Activated gamma-delta T cell treated with anti-CD3 and anti-CD28 coated beads, Interleukin-2, amount 50 U/mL, for 16 hours (primary cell): ENCODE measurements at places on chromosomes 16 and 17.
A peak's percentile ranks its signal among the peaks of the same experiment; 100 is the strongest.

- DNase-seq, result no peak
Observed at GRCh38 chr17:39173080-39173479, 7.1 kb upstream of the ARL5C start.

GRCh38 chr17:21400816-21401593, 24.8 kb downstream of the KCNJ12 start:
- no peak for DNase-seq

DNA sequence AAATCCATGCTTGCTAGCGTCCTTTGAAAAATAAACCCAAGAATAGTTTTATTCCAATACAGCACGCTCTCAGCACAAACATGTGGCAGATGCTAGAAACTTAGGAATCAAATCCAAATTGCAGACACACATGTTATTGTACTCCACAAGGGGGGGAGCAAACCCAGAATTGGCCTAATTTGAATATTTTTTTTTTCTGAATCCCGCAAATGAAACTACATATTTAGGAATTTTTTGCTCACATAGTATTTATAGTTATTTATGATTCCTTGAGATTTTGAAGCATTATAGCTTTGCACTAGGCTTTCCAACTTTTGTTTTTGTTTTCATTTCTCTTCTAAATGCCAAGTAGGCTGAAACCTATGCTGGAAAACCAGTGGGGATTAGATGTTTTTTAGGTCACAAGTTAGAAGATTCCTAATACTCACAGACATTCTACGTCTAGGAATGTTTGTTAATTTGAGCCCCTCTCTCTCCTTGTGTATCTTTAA, 59.3 kb upstream of the CDH11 start:
- no peak for DNase-seq

GRCh38 chr17:36870720-36870999, 66.6 kb upstream of the LHX1 start:
- no peak for DNase-seq

- DNase-seq, result no peak
Observed at GRCh38 chr17:17736205-17737183, 55.2 kb downstream of the RAI1 start.

- peak; percentile 43 for DNase-seq
Observed at GRCh38 chr17:2398655-2399571, 1.9 kb downstream of the MNT start.

- DNase-seq, result no peak
Observed at GRCh38 chr17:27808628-27809027, 8.3 kb upstream of the NOS2 start.

- DNase-seq, result peak; percentile 73
Observed at GRCh38 chr17:39863918-39864746, at the start of gene IKZF3. TSS of gene IKZF3 (minus strand) at chr17:39864312. CDS start at chr17:39864126, 186 bp downstream.

GRCh38 chr17:64460955-64461354, 12.0 kb downstream of the MILR1 start:
- DNase-seq, result no peak

- DNase-seq, result no peak
Observed at GRCh38 chr16:82772215-82772614, 145.4 kb downstream of the CDH13 start.
